ENCODE measurements at places on chromosomes 12 and 14.

GRCh38 chr14:100834082-100834793, 8.3 kb downstream of the MEG3 start:
- no peak for DNase-seq

DNA sequence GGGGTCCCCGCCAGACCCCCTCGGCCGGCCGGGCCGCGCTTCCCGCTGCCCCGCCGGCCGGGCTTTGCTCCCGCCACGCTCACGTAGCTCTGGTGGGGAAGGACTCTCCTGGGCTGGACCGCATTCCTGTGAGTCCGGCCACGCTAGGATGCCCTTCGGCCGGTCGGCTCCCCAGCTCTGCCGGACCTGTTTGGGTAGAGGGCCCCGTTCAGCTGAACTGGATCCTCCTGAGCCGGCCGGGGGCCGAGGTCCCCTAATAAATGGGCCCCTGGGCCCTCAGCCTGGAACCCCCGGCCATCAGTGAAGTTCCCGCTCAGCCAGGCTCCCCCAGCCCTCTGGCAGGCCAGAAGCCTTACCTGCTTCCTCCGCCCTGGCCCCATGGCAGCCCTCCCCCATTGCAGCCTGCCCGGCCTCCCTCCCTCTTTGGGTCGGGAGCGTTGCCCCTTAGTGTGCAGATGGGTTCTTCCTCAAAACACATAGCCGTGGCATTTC, 593 bp downstream of the UNC119B start:
- DNase-seq: no peak

GRCh38 chr12:124777399-124778372, 86.0 kb downstream of the SCARB1 start:
- DNase-seq: no peak

GRCh38 chr14:32682214-32682613, 256.5 kb upstream of the NPAS3 start:
- DNase-seq: no peak

- no peak for DNase-seq
These were observed 164.8 kb downstream of the AACS start for GRCh38 chr12:125229878-125230530.

GRCh38 chr12:100651694-100652093, 78.2 kb downstream of the GAS2L3 start:
- DNase-seq: no peak

GRCh38 chr14:84323450-84323849, 1206.5 kb upstream of the FLRT2 start:
- no peak for DNase-seq

GRCh38 chr14:91116913-91117588, 3.2 kb downstream of the DGLUCY start:
- peak; percentile 53 for DNase-seq

DNA sequence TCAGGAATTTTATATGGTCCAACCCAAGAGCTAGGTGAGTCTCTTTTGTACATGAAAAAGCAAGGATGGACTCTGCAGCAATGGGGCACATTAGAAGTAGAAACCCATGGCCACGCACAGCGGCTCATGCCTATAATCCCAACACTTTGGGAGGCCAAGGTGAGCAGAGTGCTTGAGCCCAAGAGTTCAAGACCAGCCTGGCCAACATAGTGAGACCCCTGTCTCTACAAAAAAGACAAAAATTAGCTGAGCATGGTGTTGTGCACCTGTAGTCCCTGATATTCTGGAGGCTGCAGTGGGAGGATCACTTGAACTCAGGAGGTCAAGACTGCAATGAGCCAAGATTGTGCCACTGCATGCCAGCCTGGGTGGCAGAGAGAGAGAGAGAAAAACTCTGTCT, 128.7 kb upstream of the PLEKHA5 start:
- no peak for DNase-seq

- DNase-seq: no peak
These were observed 1538.3 kb upstream of the SEL1L start for GRCh38 chr14:83071888-83072501.

DNA sequence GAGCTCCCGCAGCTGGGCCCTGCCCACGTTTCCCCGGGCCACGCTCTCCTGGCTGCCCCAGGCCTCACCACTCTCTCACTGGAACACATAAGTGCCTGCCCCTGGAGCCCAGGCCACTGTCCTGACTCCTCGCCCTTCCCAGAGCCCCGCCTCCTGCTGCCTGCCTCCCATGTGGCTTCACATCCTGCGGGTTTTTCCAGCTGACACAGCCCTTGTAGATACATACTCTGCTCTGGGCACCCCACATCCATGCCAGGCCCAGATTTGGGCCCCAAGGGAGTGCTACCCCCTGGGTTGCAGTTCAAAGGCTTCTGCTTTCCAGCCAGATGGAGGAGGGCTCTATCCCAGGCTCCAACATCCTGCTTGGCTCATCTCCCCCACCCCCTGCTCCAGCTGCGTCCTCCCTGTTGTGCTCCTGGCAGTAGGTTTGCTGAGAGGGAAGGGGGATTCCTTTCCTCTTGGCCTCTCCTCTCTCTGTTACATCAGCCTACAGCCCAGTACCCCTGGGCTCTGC, 60.1 kb downstream of the TSPAN9 start:
- DNase-seq: no peak

DNA sequence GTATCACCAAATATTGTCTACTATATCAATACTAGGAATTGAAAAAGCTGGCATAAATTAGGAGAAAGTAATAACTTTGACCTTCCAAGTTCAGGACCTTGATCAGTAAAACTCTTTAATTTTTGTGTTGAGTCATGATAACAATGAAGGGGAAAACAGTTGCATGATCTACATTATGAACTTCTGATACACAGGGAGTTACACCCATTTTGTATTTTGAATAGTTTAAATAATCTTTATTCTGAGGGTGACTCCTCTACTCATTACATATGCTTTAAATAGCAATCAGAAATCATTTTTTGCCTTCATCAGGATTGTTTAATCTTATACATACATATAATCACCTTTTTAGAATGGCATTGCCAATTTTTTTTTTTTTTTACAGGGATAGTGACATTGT, 492.5 kb downstream of the NAV3 start:
- no peak for DNase-seq
